ENCODE measurements at places on chromosomes 2 and 18.

DNA sequence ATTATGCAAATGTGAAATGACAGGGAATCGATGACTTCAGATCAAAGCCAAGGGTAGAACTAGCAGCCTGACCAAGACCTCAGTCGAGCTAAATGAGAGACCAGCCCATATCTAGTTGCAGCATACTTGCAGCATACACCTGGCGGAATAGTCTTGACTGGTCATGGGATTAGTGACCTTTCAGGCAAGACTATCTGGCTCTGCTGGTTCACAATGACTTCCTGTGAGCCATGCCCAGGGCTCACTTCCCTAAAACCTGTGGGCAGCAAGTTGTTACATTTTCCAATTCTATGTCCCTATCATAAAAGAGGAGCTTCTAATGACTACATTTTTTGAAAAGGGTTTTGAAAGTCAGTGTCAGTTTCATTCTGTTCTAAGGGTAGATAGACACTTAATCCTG is 1624.9 kb upstream of the CELF4 start:
- no peak for DNase-seq
- H3K27ac ChIP-seq: no peak overlapping the region
- no peaks in the 10 kb centered on the region for H3K36me3 ChIP-seq

- no peak overlapping the region for H3K4me3 ChIP-seq
- no peak for DNase-seq
- H3K27ac ChIP-seq: no peak overlapping the region
- H3K36me3 ChIP-seq: no peaks in the 10 kb centered on the region
- peaks cover 8% of the 10 kb centered on the region for H3K4me1 ChIP-seq
These were observed 226.7 kb downstream of the TTC32 start for GRCh38 chr2:19675003-19675629.

DNA sequence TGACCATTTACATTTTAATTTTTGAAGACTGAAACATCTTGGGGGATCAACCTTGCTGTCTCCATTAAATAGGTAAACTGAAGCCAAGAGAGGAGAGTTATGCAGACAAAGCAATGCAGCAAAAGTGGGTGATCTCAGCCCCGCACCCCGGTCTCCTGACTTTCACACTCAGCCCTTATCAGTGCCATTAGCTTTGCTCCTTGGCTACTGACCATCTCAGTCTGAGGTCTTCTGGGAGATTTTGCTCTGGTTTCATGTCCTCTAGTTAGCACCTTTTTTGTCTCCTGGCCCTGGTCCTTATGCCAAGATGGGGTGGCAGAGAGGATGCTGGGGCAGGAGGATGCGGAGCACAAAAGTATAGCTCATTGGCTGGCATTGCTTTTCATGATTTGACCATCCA is 61.4 kb downstream of the SETBP1 start:
- H3K4me1 ChIP-seq: no peaks in the 10 kb centered on the region
- H3K27me3 ChIP-seq: no peaks in the 10 kb centered on the region
- H3K4me3 ChIP-seq: no peak overlapping the region
- H3K36me3 ChIP-seq: no peaks in the 10 kb centered on the region
- DNase-seq: no peak

DNA sequence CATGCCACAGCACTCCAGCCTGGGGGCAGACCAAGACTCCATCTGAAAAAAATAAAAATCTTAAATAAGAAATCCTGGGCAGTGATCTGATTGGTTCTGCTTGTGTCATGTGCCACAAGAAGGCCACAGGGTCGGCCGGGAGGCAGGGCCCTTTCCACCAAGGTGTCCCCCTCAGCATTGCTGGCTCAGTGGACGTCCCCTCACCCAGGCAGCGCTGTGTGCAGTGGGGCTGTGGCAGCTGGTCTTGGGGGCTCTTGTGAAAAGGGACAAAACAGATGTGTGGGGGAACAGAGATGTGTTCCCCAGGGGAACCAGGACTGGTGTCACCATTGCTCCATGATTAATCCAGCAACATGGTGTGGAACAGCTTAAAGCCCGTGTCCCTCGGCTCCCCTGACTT is 60.5 kb downstream of the HS6ST1 start:
- H3K4me3 ChIP-seq: no peak overlapping the region
- no peaks in the 10 kb centered on the region for H3K36me3 ChIP-seq
- DNase-seq: no peak
- peaks cover 2% of the 10 kb centered on the region for H3K27me3 ChIP-seq
- H3K4me1 ChIP-seq: peaks cover 6% of the 10 kb centered on the region

DNA sequence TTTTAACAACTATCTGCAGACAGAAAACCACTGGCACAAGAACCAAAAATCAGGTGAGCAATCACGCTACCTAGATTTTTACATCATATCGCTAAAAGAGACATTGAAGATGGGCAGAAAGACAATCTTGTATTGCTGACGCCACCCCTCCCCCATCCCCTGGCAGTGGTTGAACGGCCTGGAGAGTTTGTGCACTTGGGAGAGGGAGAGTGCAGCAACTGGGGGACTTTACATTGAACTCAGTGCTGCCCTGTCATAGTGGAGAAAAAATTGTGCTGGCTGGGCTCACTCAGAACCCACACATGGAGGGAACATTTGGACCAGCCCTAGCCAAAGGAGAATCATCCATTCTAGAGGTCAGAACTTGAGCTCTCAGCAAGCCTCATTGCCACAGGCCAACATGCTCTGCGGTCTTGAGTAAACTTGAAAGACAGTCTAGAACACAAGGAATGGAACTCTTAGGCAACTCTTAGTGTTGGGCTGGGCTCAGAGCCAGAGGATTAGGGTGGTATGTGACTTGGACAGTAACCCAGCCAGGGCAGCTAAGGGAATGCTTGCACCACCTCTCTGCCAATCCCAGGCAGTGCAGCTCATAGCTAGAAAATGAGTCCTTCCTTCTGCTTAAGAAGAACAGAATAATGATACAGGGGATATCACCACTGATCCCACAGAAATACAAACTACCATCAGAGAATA is 220.0 kb upstream of the CYP26B1 start:
- no peak overlapping the region for H3K27ac ChIP-seq
- H3K4me3 ChIP-seq: no peak overlapping the region
- DNase-seq: no peak
- H3K27me3 ChIP-seq: no peaks in the 10 kb centered on the region
- no peaks in the 10 kb centered on the region for H3K36me3 ChIP-seq

- peaks cover 10% of the 10 kb centered on the region for H3K4me1 ChIP-seq
- no peaks in the 10 kb centered on the region for H3K27me3 ChIP-seq
- H3K4me3 ChIP-seq: peak overlapping the region; percentile 85
- peak overlapping the region; percentile 92 for H3K27ac ChIP-seq
- no peak for DNase-seq
- peaks cover 7% of the 10 kb centered on the region for H3K36me3 ChIP-seq
These were observed 680 bp downstream of the ATP5F1A start for GRCh38 chr18:46097431-46097800.

All from Panc1 (cell line).